Activated CD4-positive, alpha-beta T cell treated with anti-CD3 and anti-CD28 coated beads, Interleukin-2, amount 50 U/mL, for 24 hours (primary cell): ENCODE measurements at places on chromosomes 4 and X.

- no peak for DNase-seq
Measured at GRCh38 chr4:108651014-108651791, 804 bp downstream of the OSTC start.

GRCh38 chr4:58042176-58042575, 932.0 kb upstream of the IGFBP7 start:
- DNase-seq = no peak

GRCh38 chr4:3466691-3467600, 3.8 kb downstream of the DOK7 start:
- DNase-seq = no peak

DNA sequence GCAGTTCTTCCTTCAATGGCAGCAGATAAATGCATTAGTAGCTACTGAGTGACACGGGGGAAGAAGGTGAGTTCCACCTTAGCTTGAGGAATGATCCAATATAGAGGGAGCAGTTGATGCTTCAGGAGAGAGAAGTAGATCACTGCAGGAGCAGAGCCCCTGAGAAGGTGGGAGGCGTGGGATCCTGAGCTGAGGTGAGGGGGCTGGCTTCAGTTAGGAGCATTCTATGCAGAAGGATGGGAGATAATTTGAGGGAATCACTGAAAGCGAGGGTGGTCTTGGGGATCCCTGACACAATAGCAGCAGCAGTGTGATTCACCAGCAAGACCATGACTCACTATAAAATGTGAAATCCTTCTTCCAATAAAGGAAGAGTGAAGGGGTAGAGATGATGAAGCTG, 48.0 kb downstream of the XAGE2 start:
- DNase-seq = no peak

DNA sequence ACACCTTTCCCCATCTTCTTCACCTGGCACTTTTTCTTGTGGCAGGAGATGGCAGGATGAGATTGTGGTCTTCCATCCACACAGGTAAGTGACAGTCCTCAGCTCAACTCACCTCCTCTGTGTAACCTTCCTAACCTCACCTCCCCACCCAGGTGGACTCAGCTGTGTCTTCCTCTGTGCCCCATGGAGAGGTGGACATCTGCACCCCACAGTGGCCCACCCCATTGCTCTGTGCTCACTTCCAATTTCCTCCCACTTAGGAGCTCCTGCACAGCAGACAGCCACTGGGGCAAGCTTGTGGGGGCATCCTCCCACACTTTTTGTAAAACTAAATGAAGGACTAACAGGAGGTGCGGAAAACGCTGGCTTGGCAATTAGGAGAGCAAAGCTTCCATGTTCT, 61.6 kb downstream of the MSX1 start:
- DNase-seq = no peak

DNA sequence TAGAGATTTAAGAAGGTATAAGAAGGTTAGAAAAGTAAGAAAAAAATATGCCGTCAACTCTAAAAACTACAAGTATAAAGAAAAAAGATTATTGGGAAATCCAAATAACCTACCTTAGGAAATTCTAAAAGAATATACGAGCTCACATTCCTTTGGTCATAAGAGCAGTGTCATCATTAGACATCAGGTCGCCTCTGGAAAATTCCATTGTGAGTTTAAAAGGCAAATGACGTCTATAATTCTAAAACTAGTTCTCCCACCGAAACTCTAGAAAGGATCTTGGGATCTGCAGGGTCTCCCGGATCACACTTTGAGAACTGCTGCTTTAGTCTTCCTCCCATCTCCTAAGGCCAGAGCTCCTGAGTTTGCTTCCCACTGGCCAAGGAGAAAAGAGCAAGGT, 518 bp upstream of the SAT1 start:
- DNase-seq = no peak

DNA sequence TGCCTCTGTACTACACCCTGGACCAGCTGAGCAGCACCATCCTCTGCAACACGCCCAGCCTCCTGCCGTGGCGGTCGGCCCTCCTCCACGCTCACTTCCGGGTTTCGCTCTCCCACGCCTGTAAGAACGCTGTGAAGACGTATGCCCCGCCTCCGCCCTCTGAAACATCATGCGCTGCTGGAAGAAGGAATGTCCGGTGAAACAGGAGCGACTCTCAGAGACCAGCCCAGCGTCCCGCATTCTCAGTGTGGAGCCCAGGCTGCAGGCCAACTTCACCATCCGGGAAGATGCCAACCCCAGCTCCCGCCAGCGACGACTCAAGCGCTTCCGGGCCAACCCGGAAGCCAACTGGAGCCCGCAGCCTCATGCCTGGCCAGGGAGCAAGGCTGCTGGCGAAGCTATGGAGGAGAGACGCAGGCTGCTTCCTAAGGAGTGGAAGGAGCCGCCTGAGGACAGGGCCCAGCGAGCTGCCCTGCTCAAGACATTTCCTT, 186.1 kb upstream of the SLITRK2 start:
- DNase-seq = no peak

DNA sequence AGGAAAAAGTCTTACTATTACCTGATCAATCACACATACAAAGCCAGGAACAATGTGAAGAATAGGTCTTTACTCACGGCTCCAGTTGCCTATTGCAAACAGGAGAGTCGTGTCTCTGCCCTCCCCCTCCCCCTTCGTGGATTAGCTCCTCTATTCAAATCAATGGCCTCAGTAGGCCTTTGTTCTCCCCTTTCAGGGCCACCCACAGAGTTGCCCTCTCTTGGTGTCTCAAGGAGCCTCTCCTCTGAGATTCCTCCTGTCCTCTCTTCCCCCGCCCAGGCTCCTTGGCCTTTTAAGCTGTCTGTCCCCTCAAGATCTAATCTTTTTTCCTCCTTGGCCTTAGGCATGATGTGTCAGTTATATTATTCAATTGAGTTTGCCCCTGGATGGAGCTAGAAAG, 107.2 kb upstream of the NALF2 start:
- no peak for DNase-seq

- no peak for DNase-seq
Measured at GRCh38 chr4:1711571-1712215, 426 bp downstream of the SLBP start.

DNA sequence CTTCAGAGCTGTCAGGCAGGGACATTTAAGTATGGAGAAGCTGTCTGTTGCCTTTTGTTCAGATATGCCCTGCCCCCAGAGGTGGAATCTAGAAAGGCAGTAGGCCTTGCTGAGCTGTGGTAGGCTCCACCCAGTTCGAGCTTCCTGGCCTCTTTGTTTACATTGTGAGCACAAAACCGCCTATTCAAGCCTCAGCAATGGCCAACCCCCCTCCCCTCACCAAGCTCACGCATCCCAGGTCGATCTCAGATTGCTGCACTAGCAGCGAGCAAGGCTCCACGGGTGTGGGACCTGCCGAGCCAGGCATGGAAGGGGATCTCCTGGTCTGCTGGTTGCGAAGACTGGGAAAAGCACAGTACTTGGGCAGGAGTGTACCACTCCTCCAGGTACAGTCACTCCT, 59.3 kb downstream of the ZNF674 start:
- DNase-seq = no peak

DNA sequence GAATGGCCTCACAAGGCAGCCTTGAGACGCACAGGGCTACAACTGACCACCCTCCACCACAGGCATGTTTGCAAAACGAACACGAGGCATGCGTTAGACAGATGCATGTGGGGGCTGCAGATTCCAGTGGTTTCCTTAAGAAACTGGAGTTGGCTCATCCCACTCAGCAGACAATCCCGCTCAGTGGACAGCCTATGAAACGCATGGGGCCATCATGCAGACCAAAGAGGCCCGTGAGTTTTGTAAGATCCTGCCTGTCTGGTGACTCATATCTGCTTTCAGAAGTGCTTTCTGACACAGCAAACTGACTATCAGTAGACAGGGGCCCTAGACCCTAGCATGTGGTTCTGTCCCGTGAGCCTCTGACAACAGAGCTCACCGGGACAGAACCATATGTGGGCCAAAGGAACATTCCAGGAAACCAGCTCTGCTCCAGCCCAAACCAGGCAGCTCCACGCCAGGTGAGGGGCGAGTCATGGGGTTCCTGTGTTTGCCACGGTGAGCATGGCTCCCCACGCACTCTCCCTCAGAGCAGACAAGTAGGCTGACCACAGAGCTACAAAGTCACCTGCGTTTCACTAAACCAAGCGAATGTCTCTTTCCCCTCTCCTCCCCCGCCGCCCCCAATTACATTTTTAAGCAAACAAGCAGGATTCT, 74.4 kb downstream of the MTMR1 start:
- DNase-seq = no peak

DNA sequence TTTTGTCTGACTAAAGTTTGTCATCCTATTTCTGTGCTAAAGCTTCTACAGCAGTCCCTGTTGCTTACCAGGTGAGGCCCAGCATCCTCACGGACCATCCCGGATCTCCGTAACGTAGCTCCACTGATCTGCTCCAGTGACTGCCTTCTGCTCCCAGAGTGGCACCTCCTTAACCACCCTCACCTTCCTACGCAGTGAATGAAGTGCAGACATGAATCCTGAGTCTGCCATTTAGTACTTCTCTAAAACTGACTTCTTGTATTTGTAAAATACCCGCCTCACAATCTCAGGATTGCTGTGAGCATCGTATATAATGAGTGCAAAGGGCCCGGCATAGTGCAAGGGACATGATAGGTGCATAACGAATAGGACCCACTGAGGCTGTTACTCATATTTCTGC, 27.7 kb upstream of the ACSL1 start:
- no peak for DNase-seq

DNA sequence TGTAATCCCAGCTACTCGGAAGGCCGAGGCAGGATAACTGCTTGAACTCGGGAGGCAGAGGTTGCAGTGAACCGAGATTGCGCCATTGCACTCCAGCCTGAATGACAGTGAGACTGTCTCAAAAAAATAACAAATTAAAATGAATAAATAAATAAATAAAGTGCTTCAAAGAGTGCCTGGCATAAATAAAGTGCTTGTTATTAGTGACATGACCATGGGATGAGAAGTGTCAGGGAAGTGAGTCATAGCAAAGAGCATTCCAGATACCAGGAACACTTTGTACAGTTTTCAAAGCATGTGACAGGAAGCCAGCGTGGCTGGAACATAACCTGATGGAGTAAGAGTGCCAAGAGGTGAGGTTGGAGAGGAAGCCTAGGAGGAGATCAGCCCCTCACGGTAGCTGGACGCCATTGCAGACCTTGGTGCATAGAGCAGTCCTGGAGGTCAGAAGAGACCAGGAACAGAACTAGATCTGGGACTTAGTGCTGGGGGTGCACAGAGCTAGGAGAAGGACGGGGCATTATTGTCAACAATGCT, 6.0 kb upstream of the WDR13 start:
- no peak for DNase-seq

GRCh38 chrX:149490100-149490499, 15.0 kb downstream of the IDS start:
- DNase-seq = no peak

DNA sequence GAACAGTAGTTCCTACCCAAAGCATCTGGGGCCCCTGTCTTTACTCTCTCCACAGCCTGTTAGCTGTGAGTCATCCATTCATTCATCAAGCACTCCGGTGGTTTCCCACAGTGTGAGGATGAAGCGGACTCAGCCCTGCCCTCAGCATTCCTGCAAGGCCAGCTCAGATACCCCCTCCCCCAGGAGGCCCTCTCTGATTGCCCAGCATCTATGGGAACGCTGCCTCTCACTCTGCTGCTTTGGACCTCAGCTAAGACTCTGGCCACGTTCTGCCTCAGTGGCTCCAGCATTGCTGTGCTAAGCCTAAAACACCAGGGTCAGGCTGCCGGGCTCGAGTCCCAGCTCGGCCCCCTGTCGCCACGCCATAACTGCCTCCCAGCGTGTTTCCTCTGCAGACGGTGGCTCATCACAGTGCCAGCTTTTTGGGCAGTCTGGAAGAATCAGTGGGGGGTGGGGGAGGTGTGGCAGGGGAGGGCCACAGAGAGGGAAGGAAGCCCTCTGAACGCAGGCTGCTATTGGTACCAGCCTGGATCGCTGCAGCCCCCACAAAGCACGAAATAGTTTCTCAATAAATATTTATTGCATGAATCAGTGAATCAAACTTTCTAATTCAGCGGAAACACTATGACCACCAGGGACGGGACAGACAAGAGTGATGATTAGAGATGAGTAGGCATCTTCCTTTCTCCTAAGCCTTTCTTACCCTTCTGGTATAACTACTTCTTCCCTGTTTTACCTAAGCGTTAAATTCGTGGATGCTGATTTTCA, 74.4 kb downstream of the SORCS2 start:
- no peak for DNase-seq

GRCh38 chr4:145679520-145679919, 426 bp upstream of the C4orf51 start:
- no peak for DNase-seq

- DNase-seq = no peak
Measured at GRCh38 chrX:106742193-106742592, 15.7 kb downstream of the RNF128 start.
